NCI-H2107 (cell line): ENCODE measurements at places on chromosomes 12 and 14.

GRCh38 chr12:114904254-114905003 is 220.5 kb upstream of the TBX3 start:
- no peak for DNase-seq

DNA sequence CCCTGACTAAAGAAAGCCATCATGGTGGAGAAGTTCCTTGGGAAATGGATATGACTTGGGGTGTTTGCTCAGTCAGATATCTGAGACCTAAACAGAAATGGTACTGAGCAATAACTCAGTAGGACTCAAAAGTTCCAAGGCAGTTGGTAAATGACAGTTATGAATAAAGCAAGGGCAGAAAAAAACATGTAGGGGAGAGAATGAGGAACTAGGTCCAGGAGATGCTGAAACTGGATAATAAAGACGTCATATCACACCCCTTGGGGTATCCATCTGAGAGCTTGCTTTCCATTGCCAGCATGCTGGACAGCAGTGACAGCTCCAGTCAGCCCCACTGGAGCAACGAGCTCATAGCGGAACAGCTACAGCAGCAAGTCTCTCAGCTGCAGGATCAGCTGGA is 37.5 kb downstream of the RPGRIP1 start:
- no peak for DNase-seq

- DNase-seq: no peak
Observed at GRCh38 chr12:51721282-51721940, 127.1 kb downstream of the FIGNL2 start.

DNA sequence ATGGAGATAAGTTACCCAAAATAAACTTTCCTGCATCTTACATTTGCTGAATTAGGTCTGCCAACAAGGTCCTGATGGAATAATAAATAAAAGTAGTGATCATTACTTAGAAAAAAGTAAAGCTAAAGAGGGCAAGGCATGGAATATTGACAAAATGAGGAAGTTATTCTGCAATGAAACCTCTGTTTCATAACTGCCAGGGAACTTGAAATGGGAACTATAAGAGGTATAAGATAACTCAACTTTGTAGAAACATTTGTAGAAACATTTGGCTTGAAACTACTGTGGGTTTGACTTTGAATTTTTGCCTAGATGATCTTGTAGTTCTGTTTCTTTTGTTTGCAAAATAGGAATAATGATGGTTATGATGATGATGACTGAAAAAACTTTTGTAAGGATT is 18.7 kb upstream of the YBX3 start:
- DNase-seq: no peak

GRCh38 chr12:31965090-31965489 is 5.9 kb downstream of the RESF1 start:
- no peak for DNase-seq

DNA sequence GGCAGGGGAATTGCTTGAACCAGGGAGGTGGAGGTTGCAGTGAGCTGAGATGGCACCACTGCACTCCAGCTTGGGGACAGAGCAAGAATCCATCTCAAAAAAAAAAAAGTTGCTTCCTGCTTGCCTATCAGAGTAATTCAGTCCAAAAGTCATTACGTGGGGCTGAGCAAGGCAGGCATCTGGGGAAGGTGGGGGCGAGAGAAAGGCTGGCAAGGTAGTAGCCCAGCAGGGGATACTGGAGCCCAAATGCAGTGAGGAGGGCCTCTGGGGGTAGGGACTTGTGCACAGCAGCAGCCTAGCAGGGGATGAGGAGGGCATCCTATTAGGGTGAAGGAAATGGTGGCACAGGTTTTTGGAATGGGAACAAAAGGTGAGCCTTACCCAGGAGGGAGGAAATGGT is 7.1 kb downstream of the ETFRF1 start:
- DNase-seq: no peak

DNA sequence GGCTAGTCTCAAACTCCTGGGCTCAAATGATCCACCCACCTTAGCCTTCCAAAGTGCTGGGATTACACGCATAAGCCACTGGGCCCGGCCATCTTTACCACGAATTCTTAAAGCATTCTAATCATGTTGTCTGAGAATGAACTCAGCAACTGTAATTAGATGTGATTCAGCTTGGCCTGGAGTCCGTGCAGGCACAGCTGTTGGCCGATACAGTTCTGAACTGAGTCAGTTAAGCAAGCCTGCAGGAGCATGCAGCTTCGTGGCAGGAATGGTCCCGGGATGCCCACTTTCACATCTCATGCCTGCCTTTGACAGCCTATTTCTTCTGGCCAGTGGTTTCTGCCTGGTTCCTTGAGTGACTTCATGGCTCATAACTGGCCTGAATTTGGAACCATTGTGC is 194.1 kb downstream of the ANO6 start:
- no peak for DNase-seq

GRCh38 chr14:68874746-68875155 is 81.9 kb upstream of the ZFP36L1 start:
- DNase-seq: no peak

DNA sequence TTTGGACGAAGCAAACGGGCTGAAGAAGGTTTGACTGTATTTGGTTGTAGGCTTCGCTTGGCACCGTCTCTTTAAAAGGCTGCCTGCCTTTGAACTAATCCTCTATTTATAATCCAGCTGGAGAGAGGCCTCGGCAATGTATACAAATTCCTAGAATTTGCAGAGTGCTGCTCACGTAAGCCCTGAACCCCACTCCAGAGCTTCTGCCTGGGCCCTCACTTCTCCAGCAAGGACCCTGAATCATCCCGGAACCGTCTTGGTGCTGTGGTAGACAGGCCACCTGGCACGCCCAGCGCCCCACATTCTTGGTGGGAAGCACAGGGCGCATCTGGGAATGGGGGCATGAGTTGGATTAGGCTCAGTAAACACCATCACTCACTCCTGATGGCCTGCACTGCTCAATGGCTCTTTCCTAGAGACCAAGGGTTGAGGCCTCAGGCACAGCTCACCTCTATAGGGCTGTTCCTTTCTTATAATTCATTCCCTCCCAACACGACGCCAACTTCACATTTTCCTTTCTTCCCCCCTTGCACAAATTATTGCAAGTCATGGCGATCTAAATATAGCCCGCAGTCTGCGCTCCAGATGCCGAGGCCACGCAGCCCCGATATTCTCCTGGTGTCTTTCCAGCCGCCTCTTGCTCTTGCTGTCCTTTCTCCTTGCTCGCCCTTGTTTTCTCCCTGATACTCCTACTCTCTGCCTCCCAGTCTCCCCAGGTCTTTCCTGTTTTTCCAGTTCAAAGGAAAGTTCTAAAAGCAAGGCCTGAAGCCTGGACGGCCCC is 141.0 kb downstream of the ZFP36L1 start:
- no peak for DNase-seq

DNA sequence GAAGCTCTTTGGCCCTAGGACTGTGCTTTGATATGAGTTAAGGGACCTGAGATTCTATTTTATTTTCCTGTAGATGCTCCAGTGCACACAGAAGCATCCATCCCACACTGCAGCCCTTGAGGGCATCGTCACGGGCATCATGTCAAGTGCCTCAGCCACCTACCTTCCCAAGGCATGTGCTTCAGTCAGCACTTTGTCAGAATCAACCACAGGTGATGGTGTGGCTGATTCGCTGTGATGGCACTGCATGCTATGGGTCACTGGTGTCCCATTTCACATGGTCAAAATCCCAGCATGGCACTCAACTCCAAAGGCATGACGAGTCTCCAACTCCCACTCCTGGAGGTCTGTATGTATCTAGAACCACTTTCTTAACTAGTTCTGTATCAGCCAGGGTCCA is 100.8 kb downstream of the AACS start:
- DNase-seq: no peak

DNA sequence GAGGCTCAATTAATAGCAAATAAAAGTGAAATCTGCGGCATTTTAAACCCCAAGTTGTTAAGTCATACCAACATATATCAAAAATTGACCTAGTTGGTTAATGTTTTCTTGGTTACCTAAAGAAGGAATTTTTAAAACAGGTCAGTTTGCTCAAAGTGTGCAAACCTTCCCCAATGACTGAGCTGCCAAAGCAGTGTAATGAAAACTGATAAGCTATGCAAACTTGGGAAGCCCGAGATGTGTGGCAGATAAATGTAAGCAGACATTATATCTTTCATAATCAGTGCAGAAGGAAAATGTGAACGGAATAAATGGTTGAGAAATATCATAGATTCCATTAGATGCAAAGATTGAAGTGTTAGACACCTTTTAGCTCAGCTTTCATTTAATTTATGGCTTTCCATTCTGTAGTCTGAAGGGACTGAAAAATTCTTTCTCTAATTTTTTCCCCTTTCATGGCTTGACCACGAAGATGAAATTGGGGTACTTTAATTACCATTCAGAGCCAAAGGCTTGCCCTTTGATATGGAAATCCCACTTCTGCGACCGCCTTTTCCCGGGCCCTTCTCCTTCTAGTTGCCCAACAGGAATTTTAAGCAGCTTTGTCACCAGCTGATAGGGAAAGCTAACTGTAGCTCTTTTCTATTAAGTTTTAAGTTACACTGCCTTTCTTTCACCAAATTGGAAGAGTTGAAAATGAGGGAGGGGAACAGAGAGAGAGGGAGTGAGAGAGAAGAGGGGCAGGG is 306.6 kb upstream of the SOX5 start:
- DNase-seq: no peak

- DNase-seq: no peak
Observed at GRCh38 chr12:56299308-56299852, 750 bp downstream of the CS start.

DNA sequence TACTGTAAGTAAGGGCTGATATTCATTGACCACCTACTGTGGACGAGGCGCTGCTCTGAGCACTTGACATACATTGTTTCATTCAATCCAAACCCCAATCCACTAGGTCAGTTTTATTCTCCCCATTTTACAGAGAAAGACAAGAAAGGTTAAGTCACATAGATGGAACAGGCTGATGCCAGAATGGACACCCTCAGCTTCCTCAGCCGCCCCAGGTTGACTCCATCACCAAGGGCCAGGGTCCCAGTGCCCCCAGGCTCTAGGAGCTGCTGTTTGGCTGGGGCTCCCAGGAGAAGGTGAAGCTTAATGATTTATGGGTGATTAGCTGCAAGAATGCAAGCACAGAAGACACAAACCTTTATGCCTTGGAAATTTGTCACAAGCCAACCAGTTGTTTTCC is 671 bp upstream of the AQP2 start:
- no peak for DNase-seq

GRCh38 chr14:30305346-30305745 is 253.6 kb upstream of the G2E3 start:
- no peak for DNase-seq

DNA sequence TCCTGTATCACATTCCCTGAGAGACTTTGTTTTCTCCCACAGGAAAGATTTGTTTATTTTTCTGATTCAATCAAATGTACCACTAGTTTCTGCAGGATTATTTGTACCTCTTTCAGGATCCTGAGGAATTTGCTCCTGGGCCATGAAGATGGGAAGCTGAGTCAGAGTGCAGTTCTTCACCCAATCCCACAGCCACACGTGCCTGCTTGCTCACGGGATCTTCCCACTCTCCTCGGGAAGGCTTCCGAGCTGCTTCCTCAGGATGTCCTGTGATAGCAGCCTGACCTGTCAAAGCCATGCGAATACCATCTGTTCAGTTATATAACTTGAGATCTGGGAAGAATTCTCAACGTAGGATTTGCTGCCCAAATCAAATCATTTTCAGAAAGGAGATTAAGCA is 41.8 kb upstream of the HIF1A start:
- DNase-seq: no peak

GRCh38 chr12:43835264-43835655 is 621 bp upstream of the TMEM117 start:
- no peak for DNase-seq

GRCh38 chr12:78787576-78787975 is 77.0 kb upstream of the SYT1 start:
- DNase-seq: no peak

DNA sequence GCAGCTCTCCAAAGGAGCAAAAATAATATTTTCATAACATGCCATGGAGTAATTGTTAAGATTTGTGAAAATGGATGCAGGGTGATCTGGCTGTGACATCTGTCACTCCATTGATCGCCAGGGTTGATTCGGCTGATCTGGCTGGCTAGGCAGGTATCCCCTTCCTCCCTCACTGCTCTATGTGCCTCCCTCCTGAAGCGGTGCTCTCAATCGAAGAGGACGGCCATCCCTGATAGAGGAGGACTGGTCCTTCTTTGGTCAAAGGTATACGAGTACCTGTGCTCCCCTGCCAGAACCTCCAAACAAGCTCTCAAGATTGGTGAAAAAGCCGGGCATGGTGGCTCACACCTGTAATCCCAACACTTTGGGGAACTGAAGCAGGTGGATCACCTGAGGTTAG is 47.9 kb downstream of the VCPKMT start:
- no peak for DNase-seq

DNA sequence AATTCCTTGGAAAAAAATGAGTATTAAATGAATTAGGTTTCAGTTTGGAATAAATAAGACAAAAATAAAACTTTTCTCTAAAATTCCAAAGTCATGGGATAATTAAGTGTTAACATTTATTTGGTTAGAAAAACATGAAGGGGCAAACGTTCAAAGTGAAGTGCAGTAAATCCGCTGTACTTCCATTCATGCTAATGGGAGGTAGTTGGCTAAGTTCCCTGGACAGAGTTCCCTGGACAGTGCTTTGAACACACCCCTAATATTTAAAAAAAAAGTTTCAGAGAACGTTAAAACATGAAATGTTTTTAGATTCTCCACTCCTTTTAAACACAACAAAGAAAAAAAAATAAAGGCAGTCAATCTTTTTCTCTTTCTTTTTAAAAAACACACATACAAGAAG is 16.3 kb downstream of the ALX1 start:
- no peak for DNase-seq

DNA sequence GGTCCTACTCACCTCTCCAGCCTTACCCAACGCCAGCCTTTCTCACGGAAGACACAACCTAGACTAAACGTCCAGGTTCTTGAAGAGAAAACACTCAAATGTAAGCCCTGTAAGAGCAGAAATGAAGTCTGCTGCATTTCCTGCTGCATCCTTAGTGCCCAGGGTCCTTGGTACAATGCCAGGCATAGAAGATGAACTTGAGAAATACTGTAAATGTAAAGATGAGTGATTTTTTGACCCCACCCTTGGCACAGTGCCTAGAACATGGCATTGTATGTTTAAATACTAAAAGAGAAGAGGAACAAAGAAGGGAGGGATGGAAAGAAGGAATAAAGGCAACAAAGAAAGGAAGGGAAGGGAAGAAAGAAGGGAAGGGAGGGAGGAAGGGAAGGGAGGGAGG is 514.6 kb downstream of the MED13L start:
- DNase-seq: no peak

DNA sequence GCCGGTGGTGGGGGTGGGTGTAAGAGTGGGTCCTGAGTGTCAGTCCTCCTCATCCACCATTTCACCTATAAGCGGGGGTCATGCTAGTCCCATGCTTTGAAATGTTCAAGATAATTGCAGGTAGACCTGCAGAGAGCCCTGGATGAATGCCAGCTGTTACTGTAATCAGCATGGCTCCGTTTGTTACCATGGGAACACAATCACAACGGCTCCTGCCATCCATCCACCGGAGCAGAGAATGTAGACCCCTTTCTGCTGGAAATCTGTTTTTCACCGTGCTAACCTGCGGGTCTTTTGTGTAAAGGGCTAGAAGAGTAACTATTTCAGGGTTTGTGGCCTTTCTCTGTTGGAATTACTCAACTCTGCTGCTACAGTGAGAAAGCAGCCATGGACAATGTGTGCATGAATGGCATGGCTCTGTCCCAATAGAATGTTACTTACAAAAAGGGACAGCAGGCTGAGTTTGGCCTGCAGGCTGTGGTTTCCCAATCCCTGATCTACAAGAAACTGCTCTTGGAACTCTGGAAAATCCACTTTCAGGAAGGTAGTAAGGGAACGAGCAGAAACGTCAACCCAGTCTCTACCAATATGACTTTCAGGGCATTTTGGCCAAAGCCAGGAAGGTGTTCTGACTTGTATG is 36.1 kb downstream of the KCTD10 start:
- peak; percentile 58 for DNase-seq

- DNase-seq: no peak
Observed at GRCh38 chr14:67817750-67818438, 1.5 kb upstream of the ZFYVE26 start.
